ENCODE measurements at places on chromosomes 7 and 10. TPM values are rescaled to one million over a fixed set of nuclear protein-coding genes. Genes with fewer than 3 reads are reported as not detected.

GRCh38 chr7:19537942-19538401 lies 170.9 kb downstream of the POLR1F start:
- DNase-seq, result no peak

DNA sequence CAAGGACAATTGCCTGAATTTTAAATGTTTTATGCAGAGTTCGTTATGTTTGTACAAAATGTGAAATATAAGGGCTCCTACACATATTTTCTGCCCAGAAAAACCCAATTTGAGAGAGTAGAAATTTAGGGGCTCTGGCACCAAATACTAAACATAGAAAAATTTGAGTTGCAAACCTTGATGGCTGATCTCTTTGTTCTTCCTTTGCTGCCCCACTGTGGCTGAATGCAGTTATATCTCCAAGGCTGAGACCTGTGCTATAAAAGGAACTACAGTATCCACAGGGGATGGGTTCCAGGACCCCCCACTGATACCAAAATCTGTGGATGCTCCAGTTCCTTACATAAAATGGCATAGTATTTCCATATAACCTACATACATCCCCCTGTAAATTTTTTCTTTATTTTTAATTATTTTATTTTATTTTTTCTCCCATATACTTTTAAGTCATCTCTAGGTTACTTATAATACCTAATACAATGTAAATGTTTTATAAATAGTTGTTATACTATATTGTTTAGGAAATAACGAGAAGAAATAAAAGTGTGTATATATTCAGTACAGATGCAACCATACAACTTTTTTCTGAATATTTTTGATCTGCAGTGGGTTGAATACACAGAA lies 22.5 kb downstream of the CFAP43 start:
- no peak for DNase-seq

DNA sequence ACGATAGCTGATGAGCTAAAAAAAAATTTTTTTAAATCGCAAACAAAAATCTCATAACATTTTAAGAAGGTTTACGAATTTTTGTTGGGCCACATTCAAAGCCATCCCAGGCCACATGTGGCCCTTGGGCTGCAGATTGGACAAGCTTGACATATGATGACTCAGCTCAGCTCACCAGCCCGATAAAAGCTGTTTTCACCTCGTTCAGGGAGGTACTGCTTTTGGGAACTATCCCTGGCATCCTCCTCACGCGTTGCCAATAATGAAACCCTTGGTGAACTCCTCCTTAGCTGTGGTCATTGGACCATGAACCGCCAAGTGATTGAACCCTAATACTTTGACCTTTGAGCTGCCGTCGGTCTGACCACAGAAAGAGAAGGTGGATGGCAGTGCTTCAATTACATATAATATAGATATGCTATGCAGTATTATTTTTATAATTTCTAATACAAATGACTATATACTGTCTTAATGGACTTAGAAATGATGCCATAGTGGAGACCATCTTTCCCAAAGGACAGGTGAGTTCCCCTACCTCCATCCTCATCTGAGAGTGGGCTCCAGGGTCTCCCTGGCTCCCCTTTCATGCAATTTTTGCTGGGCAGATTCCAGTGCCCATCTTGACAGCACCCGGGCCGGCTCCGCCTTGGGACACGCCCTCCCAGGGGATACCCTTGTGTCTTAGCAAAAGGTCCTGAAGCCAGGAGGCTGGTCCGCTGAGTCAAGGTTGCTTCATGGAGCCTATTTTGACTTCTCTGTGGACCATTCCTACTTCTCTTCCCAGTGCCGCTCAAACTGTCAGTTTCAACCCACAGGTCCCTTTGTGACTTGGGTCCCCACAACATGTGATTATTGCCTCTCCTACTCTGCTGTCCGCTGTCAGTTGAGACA lies 707.2 kb downstream of the PARD3 start:
- DNase-seq, result no peak

GRCh38 chr7:135117096-135117495 lies 30.8 kb upstream of the TMEM140 start:
- no peak for DNase-seq

- peak; percentile 83 for DNase-seq
Observed at GRCh38 chr7:77538281-77539212, 1.5 kb downstream of the PTPN12 start.

- DNase-seq, result peak; percentile 38
Observed at GRCh38 chr7:151810441-151811232, 66.3 kb downstream of the PRKAG2 start.

DNA sequence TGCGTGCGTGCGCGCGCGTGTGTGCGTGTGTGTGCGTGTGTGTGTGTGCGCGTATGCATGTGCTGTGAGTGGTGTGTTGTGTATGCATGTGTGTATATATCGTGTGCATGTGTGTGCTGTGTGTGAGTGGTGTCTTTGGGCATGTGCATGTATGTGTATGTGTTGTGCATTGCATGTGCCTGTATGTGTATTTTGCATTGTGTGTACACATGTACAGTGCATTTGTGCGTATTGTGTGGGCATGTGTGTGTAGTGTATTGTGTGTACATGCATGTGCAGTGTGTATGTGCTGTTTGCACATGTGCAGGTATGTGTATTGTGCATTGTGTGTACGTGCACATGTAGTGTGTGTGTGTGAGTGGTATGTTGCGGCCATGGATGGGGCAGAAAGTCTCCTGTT lies 6.0 kb upstream of the DPYSL4 start:
- no peak for DNase-seq

GRCh38 chr10:130263289-130263688 lies 127.1 kb downstream of the GLRX3 start:
- no peak for DNase-seq

GRCh38 chr10:64023926-64024470 lies 502.8 kb downstream of the REEP3 start:
- no peak for DNase-seq

DNA sequence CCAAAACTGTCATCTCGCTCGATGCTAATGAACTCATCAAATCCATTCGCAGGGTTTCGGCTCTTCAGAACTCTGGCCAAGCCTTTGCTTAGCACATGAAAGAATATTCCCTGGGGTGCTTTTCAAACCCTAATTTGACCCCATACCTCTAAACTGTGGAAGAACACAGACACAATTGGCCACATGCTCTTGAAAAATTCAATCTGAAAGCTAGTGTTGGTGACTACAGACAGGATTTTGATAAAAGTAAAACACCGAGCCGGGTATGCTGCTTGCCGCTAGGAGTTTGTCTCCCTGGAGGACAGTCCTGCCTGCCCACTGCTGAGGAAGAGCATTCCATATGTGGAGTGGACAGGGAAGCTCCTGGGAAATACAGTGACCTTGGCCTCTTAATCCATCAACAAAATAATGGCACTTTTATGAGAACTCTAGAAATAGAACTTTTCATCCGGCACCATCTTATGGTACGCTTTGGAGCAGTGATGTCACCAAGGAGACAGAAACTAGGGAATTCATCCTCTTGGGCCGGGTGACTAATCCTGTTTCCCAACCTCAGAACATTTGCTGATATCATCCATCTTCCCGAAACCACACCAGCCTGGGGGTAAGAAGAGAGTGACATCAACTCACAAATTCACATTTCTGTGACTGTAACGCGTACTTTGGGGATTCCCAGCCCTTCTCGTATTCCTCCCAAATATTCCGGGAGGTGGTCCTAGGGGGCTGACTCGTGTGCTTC lies 34.2 kb downstream of the MTURN start:
- no peak for DNase-seq

DNA sequence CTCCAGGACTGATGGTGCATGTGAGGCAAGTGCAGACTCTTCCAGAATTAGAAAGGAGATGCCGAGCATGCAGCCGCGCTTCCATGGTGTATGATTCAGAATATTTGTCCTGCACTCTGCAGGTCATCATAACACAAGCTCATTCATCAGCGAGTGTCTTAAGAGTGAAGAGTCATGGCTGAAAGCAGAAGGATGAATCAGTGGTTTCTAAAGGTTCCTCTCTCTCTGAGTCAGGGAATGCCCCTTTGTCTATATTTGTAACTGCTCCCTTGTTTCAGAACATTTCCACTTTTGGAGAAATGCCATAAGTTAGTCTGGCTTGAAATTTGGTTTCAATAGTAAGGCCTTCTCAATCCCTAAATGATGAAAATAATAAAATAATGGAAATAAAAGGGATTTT lies 52.3 kb downstream of the HECW1 start:
- no peak for DNase-seq

DNA sequence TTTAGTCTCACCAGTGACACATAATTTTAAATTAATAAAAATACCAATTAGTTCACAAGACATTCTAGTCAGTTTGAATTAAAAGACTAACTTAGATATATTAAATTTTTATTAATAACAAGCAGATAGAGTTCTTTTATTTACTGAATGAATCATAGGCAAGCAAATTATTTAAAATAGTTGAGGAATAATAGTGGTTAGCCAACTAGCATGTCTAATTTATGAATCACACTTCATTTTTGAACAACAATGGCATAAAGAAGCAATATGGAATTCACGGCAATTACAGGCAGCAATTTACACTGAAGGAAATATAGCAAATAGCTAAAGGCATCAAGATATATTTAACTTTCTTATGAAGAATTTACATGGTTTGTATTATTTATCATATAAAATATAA lies 187.0 kb upstream of the SLC26A5 start:
- DNase-seq, result no peak

- no peak for DNase-seq
Observed at GRCh38 chr10:106648534-106649481, 515.7 kb downstream of the SORCS1 start.

DNA sequence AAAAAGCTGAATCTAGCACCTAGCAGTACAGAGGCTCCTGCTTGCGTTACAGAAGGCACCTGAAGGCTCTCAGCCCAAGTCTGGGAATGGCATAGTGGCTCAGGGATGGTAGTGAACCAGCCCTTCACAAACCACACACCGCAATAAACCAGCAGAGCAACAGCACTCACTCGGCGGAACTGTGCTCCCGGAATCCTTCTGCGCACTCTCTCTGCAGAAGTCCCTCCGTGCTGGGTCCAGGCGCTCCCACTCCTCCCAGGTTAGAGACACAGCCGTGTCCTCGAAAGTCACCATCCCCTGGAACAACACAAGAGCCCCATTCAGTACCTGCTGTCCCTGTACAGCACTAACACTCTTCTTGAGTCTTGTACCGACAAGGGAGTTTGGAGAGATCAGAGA lies 1.5 kb downstream of the ZNF394 start:
- DNase-seq, result peak; percentile 73

DNA sequence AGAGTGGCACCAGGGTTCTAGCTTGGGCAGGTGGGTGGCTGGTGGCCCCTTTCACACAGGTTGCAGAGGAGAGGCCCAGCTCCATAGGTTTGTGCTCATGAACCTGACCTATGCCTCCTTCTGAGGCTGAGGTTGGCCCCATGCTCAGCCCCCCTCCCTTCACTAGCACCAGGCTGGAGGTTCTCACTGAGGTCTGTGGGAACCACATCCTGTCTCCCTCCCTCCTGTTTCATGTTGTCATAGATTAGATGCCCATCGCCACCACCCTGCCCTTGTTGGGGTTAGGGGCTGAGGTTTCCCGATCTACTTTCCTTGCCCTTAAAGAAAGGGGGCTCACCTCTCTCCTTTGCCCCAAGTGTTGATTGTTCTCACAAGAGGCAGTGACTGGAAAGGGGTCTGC lies 14.7 kb downstream of the NEUROG3 start:
- no peak for DNase-seq

DNA sequence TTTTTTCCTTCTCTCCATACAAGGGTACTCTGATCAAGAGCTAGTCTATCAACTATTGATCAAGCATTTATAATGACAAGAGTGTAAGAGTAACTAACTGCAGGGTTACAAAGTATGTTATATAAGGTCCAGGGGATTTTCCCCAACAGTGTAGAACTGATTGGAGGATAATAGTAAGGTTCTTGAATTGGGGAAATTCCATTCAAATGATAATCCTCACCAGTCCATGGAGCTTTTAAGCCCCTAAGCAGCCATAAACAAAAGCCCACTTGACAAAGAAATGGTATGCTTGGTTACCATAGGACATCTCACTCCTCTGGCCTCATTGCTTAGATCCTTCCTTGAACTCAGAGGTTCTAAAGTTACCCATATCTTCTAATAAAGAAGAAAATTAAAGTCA lies 8.2 kb downstream of the YME1L1 start:
- no peak for DNase-seq

TET1 gene
- total RNA-seq, result 3.0 TPM

VIPR2 gene
- 0.66 TPM for total RNA-seq

PITX3 gene
- total RNA-seq, result not detected

HMX3 gene
- total RNA-seq, result not detected

RSU1 gene
- 64.1 TPM for total RNA-seq

TRIM56 gene
- total RNA-seq, result 82.2 TPM

METTL27 gene
- total RNA-seq, result 5.0 TPM

PNLIPRP1 gene
- not detected for total RNA-seq

PCDH15 gene
- 1.8 TPM for total RNA-seq

CDC14C gene
- total RNA-seq, result not detected

SPDYE2 gene
- not detected for total RNA-seq

FASTK gene
- 91.2 TPM for total RNA-seq

BTBD16 gene
- total RNA-seq, result not detected

All from spleen (tissue), 13 donors.